H9 (cell line): ENCODE measurements at places on chromosomes 16 and 17.
A peak's percentile ranks its signal among the peaks of the same experiment; 100 is the strongest.

DNA sequence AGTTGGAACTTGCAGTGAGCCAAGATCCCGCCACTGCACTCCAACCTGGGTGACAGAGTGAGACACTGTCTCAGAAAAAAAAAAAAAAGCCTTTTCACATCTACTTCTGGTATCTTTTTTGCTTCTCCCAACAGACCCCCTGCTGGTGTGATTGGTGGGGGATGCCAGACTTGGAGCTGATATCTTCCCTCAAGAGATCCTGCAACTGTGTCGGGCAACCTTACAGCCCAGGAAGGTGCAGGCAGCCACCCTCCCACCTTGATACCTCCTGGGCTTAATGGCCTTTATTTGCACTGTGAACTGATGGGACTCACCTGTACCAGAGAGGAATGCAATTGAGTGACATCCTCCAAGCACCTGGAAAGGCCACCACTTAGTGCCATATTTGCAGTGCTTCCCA lies 142.3 kb downstream of the RGS9 start:
- DNase-seq, result peak; percentile 21

- DNase-seq, result no peak
Observed at GRCh38 chr17:34378664-34379101, 15.7 kb upstream of the CCL1 start.

DNA sequence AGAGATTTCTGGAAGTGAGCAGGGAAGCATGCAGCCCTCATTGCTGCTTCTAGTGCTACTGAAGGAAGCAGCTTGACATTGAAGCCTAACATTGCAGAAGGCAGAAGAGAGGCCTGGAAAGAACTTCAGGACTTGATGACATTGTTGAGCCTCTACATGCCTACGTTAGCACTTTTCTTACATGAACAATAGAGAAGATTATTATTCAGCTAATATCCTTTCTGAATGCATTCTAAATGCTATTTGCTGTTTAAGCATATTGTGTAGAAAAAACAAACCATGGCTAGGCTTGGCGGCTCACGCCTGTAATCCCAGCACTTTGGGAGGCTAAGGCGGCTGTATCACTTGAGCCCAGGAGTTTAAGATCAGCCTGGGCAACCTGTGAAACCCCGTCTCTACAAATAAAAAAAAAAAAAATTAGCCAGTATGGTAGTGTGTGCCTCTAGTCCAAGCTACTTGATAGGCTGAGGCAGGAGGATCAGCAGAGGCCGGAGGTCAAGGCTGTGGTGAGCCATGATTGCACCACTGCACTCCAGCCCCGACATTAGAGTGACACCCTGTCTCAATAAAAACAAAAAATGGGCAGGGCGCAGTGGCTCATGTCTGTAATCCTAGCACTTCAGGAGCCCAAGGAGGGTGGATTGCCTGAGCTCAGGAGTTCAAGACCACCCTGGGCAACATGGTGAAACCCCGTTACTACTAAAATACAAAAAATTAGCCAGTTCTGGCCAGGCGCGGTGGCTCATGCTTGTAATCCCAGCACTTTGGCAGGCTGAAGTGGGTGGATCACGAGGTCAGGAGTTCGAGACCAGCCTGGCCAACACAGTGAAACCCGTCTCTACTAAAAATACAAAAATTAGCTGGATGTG lies 2.2 kb upstream of the AURKB start:
- DNase-seq, result no peak

DNA sequence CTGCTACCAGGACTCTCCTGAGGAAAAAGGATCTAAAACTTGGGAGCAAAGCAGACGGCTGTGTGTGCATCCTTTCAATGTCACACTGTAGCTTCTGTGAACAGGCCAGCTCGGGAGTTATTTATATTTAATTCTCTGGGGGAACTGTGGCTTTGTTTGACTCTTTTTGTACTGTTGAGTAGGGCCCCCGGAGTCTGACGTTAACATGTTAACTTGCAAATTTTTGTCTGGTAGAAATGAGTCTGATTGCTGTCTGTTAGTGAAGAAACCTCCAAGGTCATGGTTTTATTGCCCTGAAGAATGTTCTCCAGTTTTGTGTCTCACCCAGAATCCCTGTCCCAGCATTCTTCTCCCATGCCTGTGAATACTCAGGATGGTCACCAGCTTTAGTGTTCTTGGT lies 14.2 kb upstream of the KCNG4 start:
- DNase-seq, result no peak

DNA sequence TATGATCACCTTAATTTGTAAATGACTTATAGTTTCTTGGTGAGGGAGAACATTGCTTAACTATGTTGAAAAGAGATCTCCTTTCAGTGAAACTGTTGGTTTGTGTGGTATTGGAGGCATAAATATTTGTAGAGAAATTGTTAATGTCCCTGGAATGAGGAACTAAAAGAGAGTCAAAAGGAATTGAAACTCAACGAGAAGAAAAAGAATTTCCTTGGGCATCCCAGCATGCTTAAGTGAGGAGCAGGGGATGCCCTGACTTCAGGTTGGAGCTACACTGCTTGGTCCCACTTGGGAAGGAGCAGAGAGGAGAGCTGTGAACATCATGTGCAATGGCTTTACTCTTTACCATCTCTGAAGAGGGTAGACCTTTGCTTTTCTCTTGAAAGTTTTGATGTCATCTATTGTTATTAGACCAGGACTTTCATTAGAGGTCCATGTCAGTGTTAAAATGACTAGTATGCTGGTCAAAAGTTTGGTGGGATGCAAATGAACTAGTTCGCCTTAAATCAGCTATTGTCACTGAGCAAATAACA lies 21.7 kb downstream of the KRT23 start:
- DNase-seq, result no peak

DNA sequence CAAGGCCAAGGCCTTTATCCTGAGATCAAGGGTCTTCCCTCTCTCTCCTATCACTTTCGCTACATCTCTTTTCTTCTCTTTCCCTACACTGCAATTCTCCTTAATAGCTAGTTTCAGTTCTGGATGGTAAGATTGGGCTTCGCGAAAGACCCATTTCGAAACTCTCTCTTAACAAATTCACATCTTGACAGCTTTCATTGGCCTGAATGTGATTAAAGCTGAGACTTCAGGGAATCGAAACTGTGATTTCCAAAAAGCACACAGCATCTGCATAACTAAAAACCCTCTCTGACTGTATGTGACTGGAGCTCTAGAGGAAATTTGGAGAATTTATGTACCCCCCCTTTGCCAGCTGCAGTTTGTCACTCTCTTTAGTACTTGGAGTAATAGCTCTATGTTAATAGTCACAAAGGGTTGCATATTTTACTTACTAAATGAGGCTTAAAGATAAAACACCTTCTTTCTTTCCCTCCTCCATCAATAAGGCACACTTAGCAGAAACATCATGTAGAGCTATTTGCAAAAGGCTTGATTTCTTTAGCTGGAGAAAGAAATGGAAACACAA lies 105.3 kb upstream of the FAM20A start:
- DNase-seq, result no peak

DNA sequence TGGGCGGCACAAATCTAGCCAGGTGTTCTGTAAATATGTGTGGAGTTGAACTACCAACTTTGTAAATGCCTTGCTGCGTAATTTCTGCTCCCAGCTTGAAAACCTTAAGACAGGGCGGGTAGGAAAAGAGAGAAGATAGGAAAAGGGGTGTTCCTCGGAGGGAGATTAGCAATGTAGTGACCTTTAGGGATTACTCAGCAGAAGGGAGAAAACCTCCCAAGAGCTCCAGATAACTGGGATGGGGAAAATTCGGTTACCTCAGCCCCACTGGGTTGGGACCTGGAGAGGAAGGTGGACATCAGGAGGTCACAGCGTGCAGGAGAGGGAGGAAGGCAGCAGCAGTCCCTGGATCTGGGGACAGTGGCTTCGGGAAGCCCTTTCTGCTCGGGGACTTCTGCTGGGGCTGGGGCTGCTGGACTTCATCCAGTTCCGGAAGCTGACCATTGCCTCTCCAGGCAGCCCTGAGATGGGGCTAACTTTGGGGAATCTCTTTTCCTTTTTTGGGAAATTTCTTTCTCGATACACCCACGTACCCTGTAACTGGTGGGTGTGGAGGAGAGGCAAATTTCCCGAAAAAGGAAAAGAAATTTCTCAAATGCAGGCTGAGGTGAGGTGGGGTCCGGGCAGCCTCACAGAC lies 39.2 kb downstream of the MPRIP start:
- DNase-seq, result no peak

DNA sequence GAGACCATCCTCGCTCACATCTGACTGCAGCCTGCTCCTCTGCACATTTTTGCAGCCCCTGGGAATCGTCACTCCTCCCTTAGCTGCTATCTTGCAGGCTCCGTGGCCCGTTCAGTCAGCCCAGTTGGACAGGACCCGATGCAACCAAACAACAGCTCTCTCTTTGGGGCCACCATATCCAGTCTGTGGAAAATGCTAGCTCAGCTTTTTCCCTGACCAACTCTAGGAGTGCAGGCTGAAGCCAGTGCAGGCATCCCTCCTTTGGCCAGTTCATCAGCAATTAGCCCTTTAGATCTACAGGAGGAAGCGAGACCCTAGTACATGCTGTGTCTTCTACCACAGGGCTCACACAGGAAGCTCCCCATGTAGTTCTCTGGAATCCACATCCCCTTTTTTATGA lies 182.1 kb downstream of the HS3ST3A1 start:
- no peak for DNase-seq

GRCh38 chr17:69064476-69064875 lies 3.7 kb upstream of the ABCA9 start:
- no peak for DNase-seq

DNA sequence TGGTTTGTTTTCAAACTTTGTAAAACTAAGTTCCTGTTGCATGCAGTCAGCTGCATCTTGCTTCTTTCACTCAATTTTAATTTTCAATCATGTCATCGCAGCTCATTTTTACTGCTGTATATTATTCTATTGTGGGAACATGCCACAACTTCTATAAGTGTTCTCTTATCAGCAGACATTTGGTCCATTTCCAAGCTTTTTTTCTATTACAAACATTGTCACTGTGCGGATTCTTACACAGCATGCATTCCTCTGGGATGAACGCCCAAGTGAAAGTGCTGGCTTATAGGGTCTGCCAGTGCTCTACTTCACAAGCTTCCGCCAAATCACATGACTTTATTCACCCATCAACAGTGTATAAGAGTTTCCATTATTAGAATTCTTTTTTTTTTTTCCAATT lies 22.7 kb downstream of the GINS3 start:
- DNase-seq, result no peak

GRCh38 chr16:67327743-67328142 lies 1.1 kb downstream of the LRRC36 start:
- no peak for DNase-seq

- DNase-seq, result peak; percentile 52
Observed at GRCh38 chr17:82528484-82529265, 9.1 kb downstream of the FOXK2 start.

GRCh38 chr17:48479014-48479402 lies 49.0 kb upstream of the SKAP1 start:
- DNase-seq, result no peak

DNA sequence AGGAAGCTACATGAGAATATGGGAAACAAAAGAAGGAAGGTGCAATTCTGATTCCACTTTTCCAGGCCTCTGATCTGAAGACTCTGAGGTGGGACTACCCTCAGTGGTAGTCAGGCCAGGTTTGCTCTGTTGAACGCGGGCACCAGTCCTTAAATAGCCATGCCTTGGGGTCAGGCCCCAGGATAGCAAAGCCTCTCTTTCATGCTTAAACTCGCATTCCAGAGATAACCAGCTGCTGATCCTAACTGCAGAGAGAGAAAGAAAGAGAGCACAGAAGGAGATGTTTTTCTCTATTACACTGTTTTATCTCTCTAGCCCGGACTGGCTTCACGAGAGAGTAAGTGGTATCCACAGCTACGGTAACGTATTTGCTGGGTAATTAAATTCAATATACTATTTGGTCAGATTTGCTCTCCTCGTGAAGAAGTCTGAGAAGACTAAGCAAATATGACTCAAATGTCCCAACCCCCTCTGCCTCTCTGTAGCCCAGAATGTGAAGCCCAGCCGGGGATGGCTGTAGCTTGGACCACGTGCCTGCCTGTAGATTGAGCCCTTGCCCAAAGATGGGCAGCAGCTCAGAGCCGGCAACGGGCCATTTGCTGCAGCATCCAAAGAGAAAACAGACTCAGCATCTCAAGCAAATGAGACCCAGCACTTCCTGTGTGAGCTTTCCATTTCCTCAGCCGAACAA lies 122.2 kb downstream of the SMG6 start:
- DNase-seq, result no peak

DNA sequence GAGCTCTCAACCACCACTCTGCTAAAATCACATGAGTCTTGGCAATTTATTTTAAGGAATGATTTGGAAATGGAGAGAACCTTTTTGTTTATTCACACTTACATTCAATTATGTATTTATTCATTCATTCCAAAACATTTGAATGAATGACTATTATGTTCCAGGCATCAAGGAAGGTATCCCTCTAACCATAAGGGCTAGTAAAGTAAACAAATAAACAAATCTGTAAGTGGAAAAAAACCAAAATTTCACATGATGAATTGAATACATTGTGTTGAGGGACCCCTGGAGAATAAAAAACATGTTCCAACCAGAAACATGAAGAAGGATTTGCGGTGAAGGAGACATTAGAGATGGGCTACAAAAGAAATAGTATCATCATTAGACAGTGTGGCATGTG lies 677.8 kb downstream of the TOX3 start:
- no peak for DNase-seq

DNA sequence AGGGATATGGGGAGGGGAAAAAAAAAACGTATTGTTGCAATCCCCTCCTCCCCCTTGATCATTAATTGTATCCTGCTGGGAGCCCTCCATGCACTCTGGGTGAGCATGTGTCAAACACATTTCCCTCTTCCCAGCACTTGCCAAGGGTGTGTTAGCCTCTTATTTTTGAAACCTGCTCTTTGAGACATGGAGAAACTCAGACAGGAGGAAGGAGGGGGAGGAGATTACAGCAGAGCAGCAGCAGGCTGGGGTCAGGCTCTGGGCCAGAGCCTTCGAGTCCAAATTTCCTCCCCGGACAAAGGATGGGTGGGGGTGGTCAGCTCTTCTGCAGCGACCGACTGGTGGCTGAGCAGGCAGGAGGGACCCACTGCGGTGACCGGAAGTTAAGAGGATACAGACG lies 64.7 kb downstream of the SOX9 start:
- no peak for DNase-seq

DNA sequence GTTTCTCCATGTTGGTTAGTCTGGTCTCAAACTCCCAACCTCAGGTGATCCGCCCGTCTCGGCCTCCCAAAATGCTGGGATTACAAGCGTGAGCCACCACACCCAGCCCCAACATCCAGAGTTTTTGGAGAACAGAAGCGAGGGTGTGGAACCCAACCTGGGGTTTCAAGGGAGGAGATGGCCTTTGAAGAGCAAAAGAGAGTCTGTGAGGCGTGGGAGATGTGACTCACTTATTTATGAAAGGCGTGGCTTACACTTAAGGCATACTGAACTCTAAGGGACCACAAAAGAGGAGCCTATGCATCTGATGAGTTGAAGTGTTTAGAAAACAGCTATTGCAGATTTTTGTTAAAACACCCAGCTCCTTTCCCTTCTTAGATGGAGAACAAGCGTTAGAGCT lies 18.9 kb downstream of the ARSG start:
- DNase-seq, result no peak

GRCh38 chr17:66984730-66985129 lies 20.2 kb downstream of the CACNG4 start:
- DNase-seq, result no peak

GRCh38 chr16:15749371-15749770 lies 99.3 kb downstream of the NDE1 start:
- no peak for DNase-seq

- peak; percentile 43 for DNase-seq
Observed at GRCh38 chr16:72501739-72502593, 330.0 kb upstream of the PMFBP1 start.

GRCh38 chr17:8875436-8875835 lies 8.0 kb upstream of the PIK3R6 start:
- DNase-seq, result peak; percentile 52

- DNase-seq, result no peak
Observed at GRCh38 chr16:75024594-75024993, 25.8 kb downstream of the ZNRF1 start.

GRCh38 chr17:81241648-81242420 lies 2.7 kb downstream of the NDUFAF8 start:
- peak; percentile 91 for DNase-seq
